ENCODE measurements at places on chromosomes 5 and 9. TPM values are rescaled to one million over a fixed set of nuclear protein-coding genes. Genes with fewer than 3 reads are reported as not detected.

Gene FCN2
- polyA plus RNA-seq: not detected

- DNase-seq: no peak
Measured at GRCh38 chr9:129322641-129323375, 144.7 kb upstream of the IER5L start.

- no peak for DNase-seq
Measured at GRCh38 chr5:159814805-159815585, 101.3 kb upstream of the ADRA1B start.

Gene EEIG1
- 24.1 TPM for polyA plus RNA-seq

Gene JMY
- 4.2 TPM for polyA plus RNA-seq

DNA sequence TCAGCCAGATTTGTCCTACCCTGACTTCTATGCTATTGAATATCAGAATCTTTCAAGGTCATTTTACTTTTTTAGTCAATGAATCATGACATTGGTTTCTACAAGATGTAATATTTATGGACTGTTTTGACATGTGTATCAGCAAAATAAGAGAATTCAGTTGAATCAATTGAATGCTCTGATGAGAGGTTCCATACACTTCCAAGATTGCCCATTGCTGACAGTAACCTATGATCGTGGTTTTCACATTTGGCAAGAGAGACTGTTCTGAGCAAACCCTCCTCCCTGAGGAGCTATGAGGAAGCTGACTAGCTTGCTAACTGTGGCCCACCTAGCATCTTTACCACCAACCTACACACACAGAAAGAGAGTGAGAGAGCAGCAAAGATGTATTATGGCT, 56.7 kb upstream of the FST start:
- no peak for DNase-seq

Gene CRHBP
- not detected for polyA plus RNA-seq

DNA sequence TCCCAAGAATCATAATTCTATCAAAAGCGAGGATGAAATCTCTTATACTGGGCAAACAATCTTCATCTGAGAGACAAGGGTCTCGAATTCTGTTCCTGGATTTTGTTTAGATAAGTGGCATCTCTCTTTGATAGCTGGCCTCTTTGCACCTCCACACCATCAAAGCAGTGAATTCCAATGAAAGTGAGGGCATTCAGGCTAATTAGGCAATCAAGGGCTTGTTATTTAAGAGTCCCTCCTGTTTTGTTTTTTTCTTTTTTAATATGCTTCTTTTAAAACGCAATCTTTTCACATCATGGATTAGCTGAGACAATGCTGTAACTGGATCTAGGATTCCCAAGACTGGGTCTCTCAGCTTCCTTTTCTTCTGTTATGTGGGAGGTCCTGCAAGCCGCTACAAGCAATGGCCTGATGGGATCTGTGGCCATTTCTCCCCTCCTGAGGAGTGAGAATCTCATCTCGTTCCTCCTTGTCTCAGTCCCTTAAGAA, 67.9 kb downstream of the TNC start:
- DNase-seq: no peak

DNA sequence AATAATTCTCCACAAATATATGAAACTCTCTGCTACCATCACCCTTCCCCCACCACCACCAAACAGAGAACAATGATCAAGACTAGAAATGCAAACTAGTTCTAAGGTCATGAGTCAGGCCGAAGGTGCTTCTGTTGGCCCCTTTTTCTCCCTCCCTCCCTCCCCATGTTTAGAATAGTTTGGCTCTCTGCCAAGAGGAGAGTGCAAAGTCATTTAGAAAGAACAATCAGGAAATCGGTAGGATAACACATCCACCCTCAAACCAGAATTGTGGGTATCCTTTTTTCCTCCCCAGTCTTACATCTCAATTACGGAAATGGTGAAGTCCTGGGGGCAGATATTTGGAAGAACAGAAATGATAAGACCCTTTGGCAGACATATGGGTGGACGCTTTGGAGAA, 170.1 kb downstream of the SLF1 start:
- no peak for DNase-seq

GRCh38 chr9:100739666-100740065, 161.8 kb downstream of the CAVIN4 start:
- no peak for DNase-seq

Gene ACTBL2
- 0.11 TPM for polyA plus RNA-seq

DNA sequence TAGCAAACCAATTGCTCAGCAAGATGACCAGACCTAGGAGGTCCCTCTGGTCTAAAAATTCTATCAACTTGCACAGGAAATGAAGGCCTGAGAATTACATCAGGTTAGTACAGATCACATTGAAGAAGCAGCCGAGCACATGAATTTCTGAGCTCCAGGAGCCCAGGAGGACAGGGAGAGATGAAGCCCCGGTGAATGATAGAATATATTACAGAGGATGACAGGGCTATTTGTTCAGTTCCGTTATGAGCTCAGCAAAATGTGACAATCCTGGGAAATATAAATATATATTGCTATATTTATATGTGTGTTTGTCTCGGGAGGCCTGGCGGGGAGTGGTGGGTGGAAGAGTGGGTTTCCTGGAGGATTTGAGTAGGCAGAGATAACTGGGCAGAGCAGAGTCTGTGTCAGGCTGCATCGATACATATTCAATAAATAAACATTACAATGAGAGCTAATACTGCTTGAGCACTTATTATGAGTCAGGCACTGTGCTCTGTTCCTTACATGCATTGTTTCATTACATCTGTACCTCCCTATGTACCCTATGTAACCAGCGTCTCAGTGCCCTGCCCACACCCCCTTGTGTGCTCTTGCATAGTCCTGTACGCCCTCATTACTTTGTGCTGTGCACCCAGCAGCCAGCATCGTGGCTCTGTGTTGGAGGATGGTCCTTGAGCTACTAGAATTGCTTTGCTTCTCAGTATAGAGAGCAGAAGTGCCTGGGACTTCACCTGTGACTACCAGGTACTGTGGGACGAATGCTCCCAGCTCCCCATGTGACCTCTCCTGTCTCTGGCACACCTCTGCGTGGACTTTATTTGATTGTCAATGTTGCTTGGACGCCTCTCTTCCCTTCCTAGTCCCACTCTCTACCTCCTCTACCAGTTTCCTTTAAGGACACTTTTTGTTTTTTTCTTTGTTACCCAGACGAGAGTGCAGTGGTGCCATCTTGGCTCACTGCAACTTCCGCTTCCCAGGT, 58.1 kb upstream of the KLF9 start:
- no peak for DNase-seq

- DNase-seq: no peak
Measured at GRCh38 chr5:60719329-60719728, 19.4 kb upstream of the DEPDC1B start.

DNA sequence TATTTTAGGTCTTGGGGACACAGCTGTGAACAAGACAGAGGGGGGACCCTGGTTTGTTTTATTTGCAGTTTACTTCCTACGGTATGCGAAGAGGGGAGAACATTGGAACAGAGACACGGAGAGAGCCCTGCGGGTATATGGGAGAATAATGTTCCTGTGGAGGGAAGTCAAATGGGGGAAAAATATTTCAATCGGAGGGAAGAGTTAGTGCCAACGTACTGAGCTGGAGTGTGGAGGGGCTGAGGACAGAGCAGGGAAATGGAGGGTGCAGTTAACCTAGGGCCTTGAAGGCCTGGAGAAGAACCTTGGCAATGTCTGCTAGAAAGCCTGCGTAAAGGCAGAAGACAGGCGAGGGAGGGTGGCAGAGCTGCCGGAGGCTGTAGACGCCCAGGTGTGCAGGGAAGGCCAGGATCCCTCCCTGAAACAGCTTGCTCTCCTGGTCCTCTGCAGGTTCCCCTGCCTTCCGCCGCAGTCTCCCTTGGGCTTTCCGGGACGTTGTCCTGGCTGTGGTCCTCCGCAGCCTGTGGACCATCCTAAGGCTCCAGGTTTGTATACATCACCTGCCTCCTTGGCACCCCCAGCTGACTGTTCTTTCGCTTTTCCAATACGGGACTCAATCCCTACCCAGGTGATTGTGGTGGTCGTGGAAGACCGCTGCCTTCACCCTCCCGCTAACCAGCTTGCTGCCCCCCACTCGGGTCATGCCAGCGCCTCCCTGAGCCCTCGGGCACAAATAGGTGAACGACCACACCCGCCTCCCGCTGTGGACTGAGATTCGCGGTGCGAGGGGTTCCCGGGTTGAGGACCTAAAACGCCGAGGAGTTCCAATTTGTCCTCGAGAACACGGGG, 1.9 kb upstream of the RACK1 start:
- DNase-seq: no peak

Gene AKNA
- 2.7 TPM for polyA plus RNA-seq

- no peak for DNase-seq
Measured at GRCh38 chr9:74666625-74667316, 169.6 kb downstream of the RORB start.

DNA sequence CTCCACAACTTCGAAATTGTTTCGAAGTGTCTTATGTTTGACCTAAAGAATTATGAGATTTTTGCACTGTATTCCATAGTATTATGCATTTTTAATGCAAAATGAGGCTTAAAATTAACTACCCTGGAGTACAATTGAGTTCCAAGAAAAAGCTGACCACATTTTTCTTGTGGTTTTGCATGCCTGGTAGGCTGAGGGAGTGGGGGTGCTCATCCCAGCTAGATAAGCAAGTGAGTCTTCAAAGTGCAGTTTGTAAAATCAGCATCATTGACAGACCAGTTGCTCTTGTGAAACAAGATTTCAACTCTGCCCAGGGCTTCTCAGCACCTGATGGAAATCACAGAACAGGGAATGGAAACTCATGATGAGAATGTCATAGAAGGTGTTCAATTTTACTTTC, 17.0 kb upstream of the NDUFS4 start:
- no peak for DNase-seq

DNA sequence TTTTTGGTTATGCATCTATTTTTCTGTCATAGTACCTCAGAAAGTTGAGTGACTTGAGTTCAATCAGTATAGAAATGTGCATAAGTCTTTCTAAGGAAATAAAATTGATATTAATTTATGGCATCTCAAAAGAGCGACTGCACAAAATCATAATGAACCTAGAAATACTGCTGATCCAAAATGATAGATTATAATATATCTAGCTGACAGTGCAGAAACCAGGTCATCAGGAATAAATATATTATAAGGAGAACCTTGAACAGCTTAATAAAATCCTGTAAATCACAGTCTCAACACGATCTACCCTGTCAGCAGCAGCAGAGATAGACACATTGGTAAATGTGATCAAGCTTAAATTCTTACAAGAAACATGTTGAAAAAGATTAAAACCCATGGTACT, 1106.6 kb upstream of the CDH18 start:
- no peak for DNase-seq

DNA sequence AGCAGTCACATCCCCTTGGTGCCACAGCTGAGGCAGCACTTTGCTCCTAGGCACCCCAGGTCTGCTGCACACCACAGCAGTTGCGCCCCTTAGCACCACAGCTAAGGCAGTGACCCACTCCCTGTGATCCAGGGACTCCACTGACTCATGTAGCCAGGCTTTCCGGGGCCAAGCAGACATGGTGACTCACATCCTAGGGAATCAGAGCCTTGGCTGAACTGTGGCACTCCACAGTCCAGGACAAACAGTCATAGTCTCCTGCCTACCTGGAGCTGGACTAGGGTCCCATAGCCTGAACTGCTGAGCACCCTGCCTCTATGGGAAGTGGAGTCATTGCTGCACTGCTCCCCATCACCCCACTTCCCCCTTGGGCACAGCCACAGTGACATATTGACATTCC, 338.7 kb downstream of the NPR3 start:
- DNase-seq: peak; percentile 60

DNA sequence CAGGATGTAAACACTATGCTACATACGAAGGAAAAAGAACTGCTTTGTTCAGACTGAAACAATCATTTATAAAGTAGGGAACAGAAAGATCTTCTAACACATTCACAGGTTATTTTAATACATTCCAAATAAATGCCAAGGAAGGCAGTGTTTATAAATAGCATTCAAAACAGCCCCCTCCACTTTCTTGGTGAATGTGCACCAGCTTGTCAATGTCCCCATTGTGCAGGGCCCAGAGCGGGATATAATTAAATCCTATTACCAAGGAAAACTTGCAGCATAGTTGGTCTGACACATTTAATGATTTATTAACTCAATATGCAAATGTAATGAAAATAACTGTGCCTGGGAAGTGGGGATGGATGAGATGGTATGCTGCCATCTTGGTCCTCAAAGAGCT, 135.9 kb upstream of the RAD23B start:
- no peak for DNase-seq

DNA sequence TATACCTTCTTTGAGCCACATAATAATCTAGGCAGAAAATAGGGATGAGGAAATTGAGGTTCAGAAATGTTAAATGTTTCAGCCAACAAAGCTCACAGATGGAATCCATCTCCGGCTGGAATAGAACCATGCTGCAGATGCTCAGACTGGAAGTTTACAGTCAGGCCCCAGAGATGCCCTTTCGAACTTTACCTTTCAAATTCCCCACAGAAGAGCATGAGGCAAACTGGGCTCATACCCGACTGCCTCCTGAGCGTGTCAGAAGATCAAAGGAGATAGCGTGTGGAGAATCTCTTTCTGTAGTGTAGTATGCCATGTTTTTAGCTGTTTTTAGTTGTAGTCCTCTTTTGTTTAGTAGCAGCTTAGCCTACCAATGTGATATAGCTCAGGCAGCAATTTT, 72.0 kb upstream of the DAP start:
- no peak for DNase-seq

Gene DNAH5
- 0.21 TPM for polyA plus RNA-seq

Gene IFNA13
- polyA plus RNA-seq: not detected

DNA sequence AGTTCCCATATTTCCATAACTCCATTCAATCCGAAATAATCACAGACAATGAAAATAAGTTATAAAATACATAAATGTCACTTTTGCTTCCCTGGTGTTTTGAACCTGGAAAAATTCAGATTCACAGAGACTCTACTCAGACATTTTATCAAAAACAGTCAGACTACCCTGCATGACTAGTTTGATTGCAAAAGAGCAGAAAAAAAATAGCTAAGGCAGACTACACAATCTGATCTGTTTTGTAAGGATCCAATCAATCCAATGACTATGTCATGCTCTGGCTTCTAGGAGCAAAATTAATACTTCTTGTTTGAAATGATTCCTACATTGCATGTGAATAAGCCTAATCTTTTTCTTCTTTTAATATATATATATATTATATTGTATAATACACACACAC, 1262.6 kb downstream of the EFNA5 start:
- DNase-seq: no peak

GRCh38 chr9:128494746-128495129, 9.8 kb upstream of the GLE1 start:
- no peak for DNase-seq

DNA sequence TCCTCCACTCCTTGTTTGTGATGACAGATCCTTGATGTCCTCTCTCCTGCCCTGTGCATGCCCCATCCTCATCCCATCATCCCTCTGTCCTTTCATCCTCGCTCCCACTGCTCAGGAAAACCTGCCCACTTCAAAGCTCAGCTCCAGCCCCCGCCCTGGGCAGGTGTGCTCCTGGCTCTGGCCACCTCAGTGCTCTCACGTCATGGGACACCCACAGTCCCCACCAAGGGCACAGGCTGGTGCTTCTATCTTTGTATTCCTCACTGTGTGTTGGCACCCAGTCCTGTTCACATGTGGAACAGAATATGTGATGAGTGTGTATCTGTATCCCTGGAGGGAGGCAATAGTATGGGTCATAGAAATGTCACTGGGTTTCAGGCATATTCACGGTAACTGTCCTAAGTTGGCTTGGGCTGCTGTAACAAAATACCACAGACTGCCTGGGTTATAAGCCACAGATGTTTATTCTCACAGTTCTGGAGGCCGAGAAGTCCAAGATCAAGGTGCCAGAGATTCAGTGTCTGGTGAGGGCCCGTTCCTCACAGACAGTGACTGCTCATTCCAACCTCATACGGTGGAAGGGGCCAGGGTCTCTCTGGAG, 13.5 kb downstream of the GFPT2 start:
- DNase-seq: no peak

Gene PTGDS
- polyA plus RNA-seq: 0.26 TPM
